ENCODE measurements at places on chromosomes 4 and X.

DNA sequence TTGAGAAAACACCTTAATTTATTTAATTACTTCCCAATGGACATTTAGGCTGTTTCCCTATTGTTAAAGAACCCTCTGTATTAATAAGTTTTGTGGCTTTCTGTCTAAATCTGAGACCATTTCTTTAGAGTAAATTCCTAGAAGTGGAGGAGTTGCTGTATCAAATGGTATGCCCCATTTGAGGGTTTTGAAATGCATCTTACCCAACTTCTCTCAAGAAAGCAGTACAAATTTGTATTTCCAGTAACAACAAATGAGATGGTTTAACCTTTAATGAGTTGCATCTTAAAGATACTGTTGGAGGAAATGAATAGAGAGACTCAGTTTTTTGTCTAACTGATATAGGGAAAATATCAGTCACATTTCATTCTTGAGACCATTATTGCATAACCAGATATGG lies 70.5 kb upstream of the CBLL2 start:
- DNase-seq, result no peak

DNA sequence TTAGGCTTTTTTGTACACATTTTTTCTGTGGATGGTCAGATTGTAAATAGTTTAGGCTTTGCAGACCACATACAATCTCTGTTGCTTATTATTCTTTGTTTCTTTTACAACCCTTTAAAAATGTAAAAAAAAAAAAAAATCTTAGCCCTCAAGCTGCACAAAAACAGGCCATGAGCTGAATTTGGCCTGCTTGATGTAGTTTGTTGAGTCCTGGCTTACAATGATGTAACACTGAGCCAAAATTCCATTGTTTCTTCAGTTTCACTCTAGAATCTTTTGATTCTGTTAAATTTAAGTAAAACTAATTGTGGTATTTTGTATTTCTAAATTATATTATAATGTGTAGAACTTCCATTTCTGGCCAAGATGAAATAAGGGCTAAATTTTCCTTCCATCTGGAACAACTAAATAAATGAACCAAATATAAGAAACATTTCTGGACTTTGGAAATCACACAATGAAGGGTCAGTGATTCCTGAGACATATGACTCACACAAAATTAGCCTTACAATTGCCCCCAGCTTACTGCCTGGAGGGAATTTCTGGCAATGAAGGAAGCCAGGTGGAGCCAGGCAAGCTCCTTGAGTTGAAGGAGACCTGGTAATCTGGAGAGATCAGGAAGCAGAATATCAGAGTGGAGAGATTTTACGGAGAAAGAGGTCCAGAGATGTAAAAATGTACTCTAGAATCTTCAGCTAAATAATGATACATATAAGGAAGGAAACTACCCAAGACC lies 29.8 kb downstream of the IQCM start:
- DNase-seq, result no peak

- DNase-seq, result no peak
Observed at GRCh38 chr4:56296526-56296925, 90.8 kb downstream of the AASDH start.

- DNase-seq, result peak; percentile 81
Observed at GRCh38 chr4:8334786-8335460, 65.4 kb downstream of the HTRA3 start.

- DNase-seq, result peak; percentile 80
Observed at GRCh38 chr4:3765271-3766035, 732 bp upstream of the ADRA2C start.

DNA sequence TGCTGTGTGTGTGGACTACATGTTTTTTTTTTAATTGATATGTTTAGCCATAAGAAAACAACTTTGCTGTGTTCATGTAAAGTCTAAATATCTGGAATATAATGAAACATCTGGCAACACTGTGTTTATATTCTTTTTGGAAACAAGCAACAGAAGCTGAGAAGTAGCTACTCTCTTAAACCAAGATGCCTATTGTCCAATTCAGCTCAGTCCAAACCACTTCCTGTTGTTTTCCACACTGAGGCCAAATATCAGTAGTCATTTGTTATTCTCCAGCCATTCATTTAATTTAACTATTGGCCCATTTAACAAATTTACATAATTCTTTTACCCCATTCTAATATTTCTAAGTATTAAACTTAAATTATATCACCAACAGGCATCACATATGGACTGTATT lies 903.0 kb upstream of the SLIT2 start:
- no peak for DNase-seq

GRCh38 chrX:100194082-100194775 lies 215.8 kb downstream of the PCDH19 start:
- no peak for DNase-seq

GRCh38 chrX:49987651-49988050 lies 65.3 kb downstream of the CLCN5 start:
- DNase-seq, result no peak

GRCh38 chrX:109928596-109929335 lies 74.1 kb upstream of the TMEM164 start:
- DNase-seq, result no peak

DNA sequence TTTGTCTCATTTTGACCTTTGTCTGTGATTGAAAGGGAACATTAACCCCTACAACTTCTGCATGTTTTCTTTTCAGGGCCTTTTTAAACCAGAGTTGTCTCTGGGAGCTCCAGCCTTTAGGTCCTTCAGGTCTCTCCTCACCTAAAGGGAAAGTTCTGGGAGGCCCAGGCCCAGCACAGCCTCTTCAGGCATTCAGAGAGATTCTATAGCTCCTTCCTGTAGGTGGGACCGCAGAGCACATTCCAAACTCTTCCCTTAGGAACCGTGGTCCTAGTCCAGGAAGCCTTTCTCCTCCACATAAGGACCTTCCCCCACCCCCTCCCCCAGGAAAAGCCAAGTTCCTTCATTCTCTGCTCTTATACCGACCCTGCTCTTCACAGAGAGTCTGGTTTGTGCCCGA lies 14.9 kb downstream of the NKX6-1 start:
- no peak for DNase-seq

GRCh38 chrX:44228621-44229020 lies 114.9 kb downstream of the EFHC2 start:
- no peak for DNase-seq

DNA sequence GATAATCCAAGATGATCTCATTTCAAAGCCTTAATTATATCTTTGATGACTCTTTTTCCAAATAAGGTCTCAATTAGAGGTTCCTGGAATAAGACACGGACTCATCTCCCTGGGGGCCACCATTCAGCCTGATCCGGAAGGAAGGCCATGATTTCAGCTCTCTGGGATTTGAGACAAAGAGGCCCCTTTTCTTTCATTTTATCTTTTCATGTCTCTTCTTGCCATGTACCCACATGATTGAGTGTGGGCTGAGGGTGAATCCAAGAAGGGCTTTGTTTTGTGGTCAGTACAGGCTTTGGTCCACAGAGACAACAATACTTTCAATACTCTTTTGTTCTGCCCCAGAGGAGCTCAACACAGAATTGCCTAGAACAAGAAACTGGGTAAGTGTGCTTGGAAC lies 261.2 kb downstream of the TRIML1 start:
- DNase-seq, result no peak

GRCh38 chrX:70352496-70352895 lies 62.6 kb downstream of the KIF4A start:
- no peak for DNase-seq

DNA sequence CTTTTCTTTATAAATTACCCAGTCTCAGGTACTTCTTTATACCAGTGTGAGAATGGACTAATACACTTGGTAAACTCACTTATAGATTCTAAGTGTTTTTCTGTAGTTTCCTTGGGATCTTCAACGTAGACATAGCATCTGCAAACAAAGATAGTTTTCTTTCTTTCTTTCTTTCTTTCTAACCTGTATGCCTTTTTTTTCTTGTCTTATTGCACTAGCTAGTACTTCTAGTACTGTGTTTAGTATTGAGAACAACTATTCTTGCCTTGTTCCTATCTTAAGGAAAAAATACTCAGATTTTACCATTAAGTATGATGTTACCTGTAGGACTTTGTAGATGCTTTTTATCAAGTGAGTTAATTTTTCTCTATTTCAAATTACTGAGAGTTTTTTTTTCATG lies 102.2 kb downstream of the EDA start:
- no peak for DNase-seq

DNA sequence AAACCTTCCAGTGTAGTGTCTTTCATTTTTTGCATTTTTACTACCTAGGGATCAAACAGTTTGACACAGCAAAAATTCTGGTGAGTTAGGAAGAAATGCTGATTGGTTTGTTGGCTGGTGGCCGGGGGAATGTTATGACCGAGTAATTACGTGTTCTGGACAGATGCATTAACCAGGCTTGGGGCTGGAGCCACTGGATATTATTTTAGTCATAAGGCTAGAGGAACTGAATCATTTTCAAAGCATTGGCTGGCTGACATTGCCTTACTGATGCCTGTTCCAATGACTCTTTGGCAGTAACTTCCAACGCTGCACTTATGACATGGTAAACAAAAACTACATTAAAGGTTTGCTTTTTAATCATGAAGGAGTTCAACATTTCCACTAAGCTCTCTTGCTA lies 84.6 kb downstream of the FBXO8 start:
- DNase-seq, result no peak

DNA sequence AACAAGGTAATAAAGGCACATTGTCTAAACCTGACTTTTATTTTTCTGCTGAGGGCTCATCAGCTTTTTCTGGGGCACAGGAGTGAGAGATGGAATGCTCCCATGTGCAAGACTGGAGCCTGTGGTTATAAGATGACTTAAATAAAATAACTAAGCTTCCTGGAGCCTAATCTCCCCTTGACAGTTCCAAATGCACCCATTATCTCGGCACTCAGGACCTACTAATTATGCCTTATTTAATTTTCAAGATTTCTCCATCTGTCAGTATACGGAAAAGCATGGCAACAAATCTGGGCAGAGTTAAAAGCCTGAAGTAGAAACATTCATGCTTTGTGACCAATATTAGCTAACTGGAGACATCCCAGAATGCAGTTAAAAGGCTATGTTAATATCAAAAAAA lies 416.7 kb upstream of the TEX13C start:
- DNase-seq, result no peak

- no peak for DNase-seq
Observed at GRCh38 chr4:153962311-153963039, 173.6 kb upstream of the SFRP2 start.

DNA sequence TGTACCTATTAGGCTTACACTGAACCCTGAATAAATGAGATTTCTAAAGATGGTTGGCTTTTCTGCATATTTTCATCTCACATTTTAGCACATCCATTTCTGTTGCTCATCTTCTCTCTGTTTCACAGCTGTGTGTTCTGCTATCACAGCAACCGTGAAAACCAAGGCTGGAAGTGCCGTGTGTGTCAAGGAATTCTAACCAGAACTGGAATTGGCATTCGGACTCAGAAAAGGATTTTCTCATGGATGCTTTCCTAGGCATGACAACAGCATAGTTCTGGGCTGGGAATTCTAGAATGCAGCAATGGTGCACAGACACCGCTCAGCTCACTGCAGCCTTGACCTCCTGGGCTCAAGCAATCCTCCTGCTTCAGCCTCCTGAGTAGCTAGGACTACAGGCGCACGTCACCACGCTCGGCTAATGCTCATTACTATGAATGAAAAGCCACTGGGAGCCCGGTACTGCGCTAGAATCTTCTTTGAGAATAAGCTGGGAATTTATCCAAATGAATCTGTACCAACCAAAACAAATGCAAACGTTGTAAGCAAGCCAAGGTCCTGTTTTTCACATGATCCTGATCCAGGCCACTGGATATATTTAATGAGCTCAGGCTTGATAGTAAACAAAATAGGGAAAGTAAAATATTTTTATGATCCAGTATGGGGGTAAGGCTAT lies 105.2 kb downstream of the RBM47 start:
- DNase-seq, result no peak

DNA sequence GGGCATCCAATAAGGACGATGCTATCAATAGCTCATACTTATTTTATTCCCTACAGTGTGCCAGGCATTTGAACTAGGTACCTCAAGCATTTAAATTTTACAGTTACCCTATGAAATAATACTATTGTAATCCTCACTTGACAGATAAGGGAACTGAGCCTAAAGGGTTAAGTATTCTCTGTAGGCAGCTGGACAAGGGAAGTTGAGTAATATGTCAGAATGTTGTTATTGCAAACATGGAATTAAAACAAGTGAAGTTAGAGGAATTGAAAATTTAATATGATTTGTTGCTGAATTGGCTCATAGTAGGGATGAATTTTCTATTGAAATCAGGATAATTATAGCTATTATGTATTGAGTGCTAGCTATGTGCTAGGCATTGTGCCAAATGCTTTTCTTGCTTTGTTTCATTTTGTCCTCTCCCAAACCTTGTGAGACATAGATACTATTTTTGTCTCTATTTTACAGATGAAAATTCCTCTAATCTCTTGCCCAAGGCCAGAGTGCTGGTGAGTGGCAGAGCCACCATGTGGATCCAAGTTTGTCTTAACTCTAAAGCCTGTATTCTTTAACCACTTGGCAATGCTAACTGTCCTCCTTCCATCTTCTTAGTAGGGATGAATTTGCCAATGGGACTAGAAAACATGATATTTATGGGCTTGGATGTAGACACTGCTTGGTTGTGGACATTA lies 58.1 kb downstream of the TMEM164 start:
- DNase-seq, result no peak

GRCh38 chr4:150145946-150146340 lies 67.7 kb downstream of the DCLK2 start:
- DNase-seq, result no peak

- no peak for DNase-seq
Observed at GRCh38 chrX:75748431-75748830, 36.6 kb downstream of the MAGEE2 start.

GRCh38 chr4:89403826-89404225 lies 96.2 kb upstream of the GPRIN3 start:
- no peak for DNase-seq

- DNase-seq, result no peak
Observed at GRCh38 chrX:108221301-108221864, 129.8 kb downstream of the ATG4A start.

- DNase-seq, result no peak
Observed at GRCh38 chr4:62797221-62797620, 1597.1 kb downstream of the ADGRL3 start.

DNA sequence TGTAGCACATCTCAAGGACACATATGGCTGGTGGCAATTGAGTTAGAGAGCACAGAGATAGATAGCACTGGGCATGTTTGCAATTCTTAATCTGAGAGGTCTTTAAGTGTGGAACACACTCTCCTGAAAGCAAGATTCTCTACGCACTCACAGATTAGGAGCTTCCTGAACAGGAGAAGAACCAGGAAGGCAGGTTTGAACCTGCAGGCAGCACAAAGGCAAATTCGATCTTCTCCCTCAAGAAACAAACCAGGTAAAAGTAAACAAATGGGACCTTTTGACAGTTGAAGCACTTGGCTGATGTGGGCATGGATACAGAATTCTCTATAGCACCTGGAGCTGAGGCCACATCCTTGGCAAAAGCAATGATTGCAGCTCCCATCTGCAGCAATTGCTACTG lies 24.3 kb downstream of the HS3ST1 start:
- no peak for DNase-seq

DNA sequence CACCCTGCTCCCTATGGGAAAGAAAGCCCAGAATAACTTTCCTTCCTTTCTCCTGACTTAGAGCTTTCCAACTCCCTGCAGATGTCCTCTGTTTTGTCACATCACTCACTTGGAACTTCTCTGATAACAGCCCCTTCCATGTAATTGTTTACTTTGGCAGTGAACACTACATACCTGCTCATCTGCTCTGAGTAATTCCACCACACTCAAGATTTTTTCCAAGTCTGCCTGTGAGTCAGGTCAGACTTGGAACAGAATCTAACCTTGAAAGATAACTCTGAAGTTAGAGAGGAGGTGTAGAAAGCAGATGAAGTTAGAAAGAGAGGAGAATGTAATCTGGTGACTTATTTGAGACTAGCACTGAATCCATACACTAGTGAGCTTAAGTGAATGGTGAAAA lies 7.4 kb downstream of the MAGEB10 start:
- no peak for DNase-seq

- DNase-seq, result peak; percentile 54
Observed at GRCh38 chrX:10310511-10310910, 153.7 kb downstream of the CLCN4 start.
